ENCODE measurements at places on chromosomes 5 and 9. TPM values are rescaled to one million over a fixed set of nuclear protein-coding genes. Genes with fewer than 3 reads are reported as not detected.

Gene SMIM33
- total RNA-seq = not detected

Gene SPINK13
- not detected for total RNA-seq

Gene FIBCD1
- 2.4 TPM for total RNA-seq

Gene SNAPC4
- 9.6 TPM for total RNA-seq

Gene SCGB3A2
- total RNA-seq = not detected

Gene TEX48
- not detected for total RNA-seq

Gene BASP1
- 250 TPM for total RNA-seq

Gene LNPEP
- 47.4 TPM for total RNA-seq
